ENCODE measurements at places on chromosomes 11 and 22. TPM values are rescaled to one million over a fixed set of nuclear protein-coding genes. Genes with fewer than 3 reads are reported as not detected.
A peak's percentile ranks its signal among the peaks of the same experiment; 100 is the strongest.

DNA sequence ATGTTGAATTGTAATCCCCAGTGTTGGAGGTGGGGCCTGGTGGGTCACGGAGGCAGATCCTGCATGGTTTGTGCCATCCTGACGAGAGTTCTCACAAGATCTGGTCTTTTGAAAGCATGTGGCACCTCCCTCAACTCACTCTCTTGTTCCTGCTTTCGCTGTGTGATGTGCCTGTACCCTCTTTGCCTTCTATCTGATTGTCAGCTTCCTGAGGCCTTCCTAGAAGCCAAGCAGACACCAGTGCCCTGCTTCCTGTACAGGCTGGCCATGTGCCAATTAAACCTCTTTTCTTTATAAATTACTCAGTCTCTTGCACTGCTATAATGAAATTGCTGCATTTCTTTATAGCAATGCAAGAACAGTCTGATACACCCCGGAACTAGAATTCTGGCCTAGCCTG, 13.1 kb downstream of the PTPN5 start:
- no peak for DNase-seq

Gene NAALAD2
- not detected for total RNA-seq

DNA sequence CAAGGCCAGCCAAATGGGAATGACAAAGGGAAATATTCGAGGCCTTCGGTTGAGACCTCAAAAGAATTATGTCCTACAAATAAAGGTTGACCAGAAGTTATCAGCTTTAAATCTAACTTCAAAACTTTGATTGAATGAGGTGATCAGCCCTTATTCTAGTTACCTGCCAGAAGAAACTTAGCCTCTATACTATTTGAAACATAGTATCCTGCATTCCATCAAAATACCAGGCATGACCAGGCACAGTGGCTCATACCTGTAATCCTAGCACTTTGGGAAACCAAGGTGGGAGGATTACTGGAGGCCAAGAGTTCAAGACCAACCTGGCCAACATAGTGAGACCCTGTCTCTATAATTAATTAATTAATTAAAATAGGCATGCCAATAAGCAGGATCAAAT, 44.3 kb upstream of the ADORA2A start:
- DNase-seq = no peak

Gene HEPN1
- total RNA-seq = not detected

DNA sequence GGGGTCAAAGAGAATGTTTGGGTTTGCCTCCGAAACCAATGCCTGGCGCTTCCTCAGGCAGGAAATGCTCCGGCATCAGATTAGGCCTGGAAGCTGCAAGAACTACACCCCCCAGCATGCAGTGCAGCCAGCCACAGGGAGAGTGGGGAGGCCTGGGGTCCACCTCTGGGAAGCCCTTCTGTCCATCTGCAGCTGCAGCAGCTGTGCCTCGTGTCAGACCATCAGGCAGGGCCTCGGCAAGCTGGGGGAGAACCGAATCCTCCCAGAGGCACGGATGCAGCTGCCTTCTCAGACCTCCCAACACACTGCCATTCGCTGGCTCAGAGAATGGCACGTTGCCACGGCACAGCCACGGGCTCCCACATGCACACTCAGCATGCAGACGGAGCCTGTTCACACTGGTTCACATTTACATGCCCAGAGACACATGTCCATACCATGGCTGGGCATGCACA, 57.4 kb downstream of the NECTIN1 start:
- DNase-seq = peak; percentile 56

Gene ACRV1
- not detected for total RNA-seq

- no peak for DNase-seq
Measured at GRCh38 chr22:30315962-30316576, 10.7 kb downstream of the TBC1D10A start.
